AML-193 (cell line): ENCODE measurements at places on chromosomes 5 and 9.
A peak's percentile ranks its signal among the peaks of the same experiment; 100 is the strongest.

GRCh38 chr9:135370411-135371375, 108.9 kb upstream of the PPP1R26 start:
- DNase-seq = no peak

DNA sequence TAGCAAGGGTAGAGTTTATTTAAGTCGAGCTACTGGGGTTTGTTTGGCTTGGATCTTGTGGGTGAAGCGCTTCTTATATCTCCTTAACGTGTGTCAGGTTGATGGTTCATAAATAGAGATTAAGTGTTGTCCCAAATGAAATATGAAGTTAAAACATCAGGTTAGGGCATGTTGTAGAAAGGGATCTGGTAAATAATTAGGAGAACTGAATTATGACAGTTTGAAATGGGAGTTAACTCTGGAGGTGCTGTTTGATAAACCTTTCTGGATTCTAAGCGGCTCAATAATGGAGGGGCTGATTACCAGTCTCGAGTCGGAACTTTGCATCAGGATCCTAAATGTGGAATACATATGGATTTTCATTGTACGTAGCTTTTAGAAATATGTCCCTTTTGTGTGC, 717.0 kb upstream of the WWC1 start:
- DNase-seq = no peak

GRCh38 chr5:2914981-2915484, 163.6 kb upstream of the IRX2 start:
- DNase-seq = no peak

DNA sequence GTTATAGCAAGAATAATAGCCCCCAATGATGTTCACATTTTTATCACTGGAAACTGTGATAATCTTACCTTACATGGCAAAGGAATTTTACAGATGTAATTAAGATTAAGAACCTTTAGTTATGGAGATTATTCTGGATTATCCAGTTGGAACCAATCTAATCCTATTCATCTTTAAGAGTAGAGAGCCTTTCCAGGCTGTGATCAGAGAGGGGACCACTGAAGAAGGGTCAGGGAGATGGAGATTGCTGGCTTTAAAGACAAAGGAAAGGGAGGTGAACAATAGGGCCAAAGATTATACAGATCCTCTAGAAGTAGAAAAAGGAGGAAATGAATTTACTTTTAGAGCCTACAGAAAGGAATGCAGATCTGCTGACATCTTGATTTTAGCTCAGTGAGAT, 253.5 kb upstream of the GRIN3A start:
- no peak for DNase-seq

DNA sequence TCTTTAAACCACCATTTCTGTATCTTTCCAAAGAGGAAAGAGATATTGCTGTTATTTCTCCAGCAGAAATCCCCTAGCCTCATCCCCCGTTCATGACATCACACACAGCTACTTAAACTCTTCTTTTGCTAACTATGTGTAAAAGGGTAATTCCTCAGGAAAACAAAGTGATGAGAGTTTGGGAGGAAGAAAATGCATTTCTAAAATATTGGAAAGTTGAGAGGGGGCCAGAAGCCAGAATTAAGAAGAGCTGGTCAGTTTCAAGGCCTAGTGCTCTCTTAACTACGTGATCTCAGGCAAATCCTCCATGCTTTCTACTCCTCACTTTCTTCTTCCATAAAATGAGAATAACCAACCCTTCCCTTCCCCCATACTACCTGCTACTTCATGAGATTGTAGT, 109.4 kb downstream of the LIFR start:
- DNase-seq = no peak

DNA sequence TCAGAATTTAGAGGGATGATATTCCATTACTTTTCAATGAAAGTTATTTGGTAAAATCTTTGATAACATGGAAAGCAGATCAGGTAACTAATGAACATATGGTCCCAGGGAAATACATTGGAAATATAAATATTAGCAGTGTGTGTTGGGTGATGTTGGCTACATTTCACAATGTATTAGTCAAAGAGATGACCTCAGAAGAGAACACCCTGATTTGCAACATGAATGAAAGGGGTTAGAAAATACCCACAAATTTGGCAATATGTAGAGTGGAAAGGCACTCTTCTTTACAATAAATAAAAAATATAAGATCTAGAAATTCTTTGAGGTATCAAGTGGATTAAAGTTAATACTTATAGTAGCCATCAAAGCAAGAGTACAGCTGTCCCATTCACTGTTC, 606.7 kb downstream of the PSAT1 start:
- no peak for DNase-seq

DNA sequence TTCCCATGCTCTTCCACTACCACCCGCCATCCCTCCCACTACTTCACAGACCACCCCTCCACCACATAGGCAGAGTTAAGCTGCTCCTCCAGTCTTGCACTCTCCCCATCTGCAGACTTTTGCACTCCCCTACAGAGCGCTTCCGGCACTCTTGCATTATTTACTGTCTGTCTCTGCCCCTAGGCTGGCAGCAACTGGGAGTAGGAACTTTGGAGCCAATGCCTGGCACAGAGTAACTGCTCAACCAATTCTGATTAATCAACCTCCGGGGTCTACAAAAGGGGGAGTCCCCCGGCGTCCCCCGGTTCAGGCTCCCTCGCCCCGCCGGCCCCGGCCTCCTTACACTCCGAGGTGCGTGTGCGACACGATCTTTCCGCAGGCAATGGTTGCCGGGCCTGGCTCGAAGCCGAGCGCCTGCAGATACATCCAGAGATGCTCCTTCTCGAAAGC, 498 bp downstream of the HAUS6 start:
- DNase-seq = peak; percentile 24

DNA sequence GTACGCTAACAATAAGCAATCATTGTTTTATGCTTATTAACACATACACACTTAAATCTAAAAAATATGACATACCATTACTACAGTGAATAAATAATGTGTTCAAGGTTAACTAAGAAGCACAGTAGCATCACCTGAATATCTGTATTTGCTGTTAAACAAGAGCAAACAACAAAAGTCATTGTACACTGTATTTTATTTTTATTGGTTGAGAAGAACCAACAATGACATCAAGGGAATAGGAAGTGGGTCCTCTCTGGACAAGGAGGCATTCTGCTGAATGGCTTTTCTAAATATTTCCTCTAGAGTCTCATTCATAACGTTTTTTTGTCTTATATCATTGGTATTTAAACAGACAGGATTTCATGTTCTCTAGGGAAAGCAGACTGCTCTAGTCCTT, 460.4 kb downstream of the CDH9 start:
- no peak for DNase-seq

DNA sequence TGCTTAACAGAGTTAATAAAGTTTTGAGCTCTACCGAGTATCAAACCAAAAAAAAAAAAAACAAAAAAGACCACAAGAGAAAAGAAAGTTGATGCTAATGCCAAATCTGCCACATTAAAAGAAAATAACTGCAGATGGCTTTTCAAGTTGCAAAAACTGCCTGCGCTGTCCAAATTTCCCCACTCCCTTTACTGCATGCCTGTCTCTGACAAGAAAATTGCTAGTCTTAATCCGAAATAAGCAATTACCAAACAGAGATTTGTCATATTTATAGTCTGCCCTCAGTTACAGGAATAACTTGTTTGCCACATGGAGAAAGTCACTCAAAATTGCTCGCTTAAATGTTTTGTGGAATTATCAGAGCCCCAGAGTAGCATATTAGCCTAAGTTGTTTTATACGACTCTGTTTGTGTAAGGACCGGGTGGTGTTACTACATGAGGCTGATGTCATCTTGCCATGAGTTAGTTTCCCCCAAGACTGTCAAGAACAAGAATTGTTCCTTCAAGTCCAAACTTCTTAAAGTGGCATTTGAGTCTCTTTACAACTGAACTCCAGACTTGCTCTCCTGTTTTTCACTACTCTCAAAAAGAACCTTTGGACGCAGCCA, 160.9 kb downstream of the CEP120 start:
- DNase-seq = no peak

- DNase-seq = no peak
These were observed 1610.7 kb upstream of the C9orf72 start for GRCh38 chr9:29183971-29184370.

DNA sequence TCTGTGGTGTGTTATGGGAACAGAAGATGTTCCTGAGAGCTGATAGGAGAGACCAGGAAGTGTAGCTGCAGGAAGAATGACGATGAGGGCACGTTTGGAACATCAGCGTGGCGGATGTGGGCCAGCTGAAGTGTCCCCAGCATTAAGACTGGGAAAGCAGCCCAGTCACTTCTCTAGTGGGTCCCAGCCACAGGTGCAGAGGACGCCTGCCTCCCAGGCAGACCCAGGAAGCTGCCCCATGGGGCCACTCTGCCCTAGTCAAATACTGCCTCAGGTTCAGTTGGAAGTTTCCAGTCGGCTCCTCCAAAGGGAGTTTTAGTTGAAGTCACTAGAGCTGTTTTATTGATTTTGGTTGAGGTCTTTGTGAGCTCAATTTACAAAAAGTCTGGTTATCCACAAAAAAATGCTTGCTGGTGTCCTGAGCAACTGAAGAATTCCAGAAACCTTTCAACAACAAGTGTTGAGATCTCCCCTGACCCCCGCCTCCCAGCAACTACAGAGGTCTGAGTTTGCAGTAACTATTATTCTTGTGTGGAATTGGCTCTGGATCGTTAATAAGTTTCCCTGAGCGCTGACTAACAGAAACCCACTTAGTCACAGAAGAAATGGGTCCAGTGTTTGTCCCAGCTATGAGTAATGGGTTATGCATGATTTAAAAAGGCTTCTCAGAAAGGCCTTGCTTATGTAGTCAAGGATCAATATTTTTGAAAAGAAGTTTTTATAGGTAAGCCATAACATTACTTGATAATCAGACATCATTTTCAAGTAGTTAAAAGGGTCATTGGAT, 294.1 kb downstream of the FANCC start:
- DNase-seq = no peak

GRCh38 chr5:105554568-105555169, 1992.1 kb upstream of the NUDT12 start:
- DNase-seq = no peak

GRCh38 chr9:130111786-130112537, 58.3 kb downstream of the GPR107 start:
- no peak for DNase-seq

DNA sequence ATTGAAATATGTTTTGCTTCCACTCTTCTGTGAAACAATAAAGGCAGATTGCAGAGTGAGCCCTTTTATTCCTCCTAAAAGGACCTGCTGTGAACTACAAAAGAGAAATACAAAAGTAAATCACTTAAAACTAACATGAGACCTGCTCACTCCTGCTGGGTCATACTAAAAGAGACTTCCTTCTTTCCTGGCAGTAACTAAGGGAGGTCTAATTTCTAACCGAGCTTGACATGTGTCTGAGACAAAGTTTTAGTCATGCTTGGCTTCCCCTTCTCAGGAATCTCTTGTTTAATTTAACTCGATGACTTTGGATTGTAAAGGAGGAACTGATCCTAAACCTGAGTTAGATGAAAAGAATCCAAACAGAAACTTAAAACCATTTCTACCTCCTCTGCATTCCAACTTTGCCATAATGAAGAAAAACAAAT, 86.4 kb upstream of the CDH6 start:
- no peak for DNase-seq

- DNase-seq = no peak
These were observed 3.2 kb upstream of the HMGCS1 start for GRCh38 chr5:43316421-43316820.

DNA sequence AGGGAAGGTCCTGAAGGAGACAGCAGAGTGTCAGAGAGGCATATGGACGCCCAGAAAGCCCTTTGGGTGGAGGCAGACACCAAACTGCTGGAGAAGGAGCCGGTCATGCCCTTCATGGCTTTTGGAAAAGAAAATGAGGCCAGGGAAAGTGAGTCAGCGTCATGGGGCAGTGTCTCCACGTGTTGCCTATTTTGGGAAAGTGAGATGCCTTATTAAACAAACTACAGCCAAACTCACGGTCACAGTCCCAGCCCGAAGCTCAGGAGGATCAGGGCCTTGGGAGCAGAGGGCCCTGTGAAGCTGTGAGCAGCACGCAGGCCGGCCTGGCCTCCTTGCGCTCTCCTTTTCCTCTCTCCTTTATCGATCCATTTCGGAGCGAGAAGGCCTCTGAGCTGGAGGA, 25.0 kb downstream of the RGS3 start:
- no peak for DNase-seq

DNA sequence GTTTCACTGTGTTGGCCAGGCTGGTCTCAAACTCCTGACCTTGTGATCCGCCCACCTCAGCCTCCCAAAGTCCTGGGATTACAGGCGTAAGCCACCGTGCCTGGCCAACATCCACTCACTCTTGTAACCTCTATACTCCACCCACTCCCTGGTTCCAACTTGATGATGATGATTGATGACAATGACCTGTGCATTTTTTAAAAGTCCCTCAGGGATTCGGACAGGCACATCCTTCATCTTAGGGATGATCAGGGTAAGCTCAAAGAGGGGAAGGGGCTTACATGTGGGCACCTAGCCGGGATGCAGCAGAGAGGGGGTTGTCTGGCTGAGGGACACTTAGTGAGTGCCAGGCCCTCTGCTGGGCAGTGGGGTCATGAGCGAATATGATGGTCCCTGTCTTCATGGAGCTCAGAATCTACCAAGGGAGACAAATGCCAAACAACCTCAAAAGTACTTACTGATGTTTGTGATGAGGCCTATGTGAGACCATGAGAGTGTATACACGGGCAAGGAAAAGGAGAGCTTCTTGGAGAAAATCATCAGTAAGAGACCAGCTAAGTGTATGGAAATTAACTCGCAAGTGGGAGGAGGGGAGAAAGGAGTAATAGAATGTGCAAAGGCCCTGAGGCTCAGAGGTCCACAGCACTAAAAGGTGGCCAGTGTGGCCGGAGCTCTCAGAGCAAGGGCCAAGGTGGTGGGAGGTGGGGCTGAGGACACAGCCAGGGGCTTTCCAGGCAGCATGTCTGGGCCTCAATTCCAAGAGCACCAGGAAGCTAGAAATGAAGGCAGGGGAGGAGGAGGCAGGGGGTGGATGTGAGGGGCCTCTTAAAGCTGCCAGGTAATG, 27.4 kb downstream of the LHX2 start:
- no peak for DNase-seq

DNA sequence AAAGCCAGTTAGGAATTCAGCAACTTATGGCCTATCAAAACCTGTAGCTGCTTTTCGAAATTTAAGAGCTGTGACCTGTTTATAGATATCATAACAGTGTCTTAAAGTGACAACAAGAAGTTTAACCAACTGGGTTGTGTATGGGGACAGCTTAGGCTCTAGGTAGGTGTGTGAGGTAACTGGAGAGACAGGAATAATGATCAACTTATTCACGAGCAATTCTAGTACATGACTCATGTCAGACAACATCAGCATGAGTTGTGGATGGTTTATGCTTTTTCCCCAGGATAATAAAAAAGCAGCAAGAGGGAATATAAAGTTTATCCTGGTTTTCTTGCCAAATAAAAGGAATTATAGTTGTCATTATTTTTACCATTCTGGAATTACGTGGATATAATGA, 88.6 kb downstream of the GDNF start:
- no peak for DNase-seq

- DNase-seq = no peak
These were observed 127.9 kb upstream of the PTGER4 start for GRCh38 chr5:40551496-40552491.

GRCh38 chr9:81855538-81855937, 72.7 kb upstream of the SPATA31D4 start:
- no peak for DNase-seq

- no peak for DNase-seq
These were observed 817 bp downstream of the GAPVD1 start for GRCh38 chr9:125262294-125262991.

- no peak for DNase-seq
These were observed 148.7 kb upstream of the RANBP3L start for GRCh38 chr5:36450229-36451014.
